Mesenteric fat pad (tissue), 1 donor: ENCODE measurements at places on chromosomes 12 and 14. TPM values are rescaled to one million over a fixed set of nuclear protein-coding genes. Genes with fewer than 3 reads are reported as not detected.

- no peak for DNase-seq
Observed at GRCh38 chr14:39293629-39294028, 59.9 kb downstream of the MIA2 start.

- no peak for DNase-seq
Observed at GRCh38 chr12:65993173-65993572, 137.4 kb downstream of the LLPH start.

DNA sequence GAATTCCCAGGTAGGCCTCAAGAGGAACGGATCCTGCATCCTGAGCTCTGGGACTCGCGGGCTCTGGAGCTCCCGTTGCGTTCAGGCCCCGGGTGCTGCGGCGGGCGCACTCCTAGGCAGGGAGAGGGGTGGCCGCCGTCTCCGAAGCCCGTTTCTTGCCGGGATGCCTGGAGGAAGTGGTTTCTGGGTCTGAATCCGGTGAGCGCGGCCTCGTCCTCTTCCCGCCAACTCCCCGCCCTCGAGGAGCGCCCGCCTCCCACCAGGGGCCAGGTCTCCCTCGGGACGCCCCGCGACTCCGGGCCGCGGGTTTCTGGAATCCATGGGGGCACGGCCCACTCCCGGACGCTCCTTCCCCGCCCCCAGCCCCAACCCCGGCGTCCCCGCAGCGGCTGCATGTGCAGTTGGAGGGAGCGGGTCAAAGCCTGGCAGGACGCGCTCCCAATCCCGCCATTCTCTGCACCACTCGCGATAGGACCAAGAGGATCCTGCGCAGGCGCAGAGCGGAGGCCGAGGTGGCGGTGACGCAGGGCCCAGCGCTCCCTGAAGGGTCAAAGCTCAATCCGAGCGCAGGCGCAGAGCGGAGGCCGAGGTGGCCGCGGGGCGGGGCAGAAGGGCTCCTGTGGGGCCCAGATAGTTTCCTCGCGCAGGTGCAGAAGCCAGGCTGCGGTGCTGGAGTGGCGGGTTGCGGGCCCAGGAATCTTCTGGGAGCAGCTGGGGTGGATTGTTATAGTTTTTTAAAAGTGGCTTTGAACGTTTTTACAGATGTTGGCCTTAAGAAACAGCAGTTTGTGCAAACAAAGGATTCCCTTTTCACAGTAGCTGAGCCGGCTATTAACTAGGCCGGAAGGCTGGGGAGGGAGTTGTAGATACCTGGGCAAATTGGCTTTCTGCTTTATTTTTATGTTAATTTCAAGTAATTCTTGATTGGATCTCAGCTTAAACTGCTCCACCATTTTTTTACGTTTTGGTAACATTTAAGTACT lies 796.4 kb downstream of the AACS start:
- DNase-seq = no peak

- DNase-seq = no peak
Observed at GRCh38 chr12:46238821-46239220, 30.0 kb downstream of the SLC38A1 start.

CCDC184 gene
- total RNA-seq = 0.35 TPM

GRCh38 chr12:48000878-48001504 lies 3.3 kb downstream of the COL2A1 start:
- no peak for DNase-seq

FIGNL2 gene
- total RNA-seq = 1.3 TPM

DNA sequence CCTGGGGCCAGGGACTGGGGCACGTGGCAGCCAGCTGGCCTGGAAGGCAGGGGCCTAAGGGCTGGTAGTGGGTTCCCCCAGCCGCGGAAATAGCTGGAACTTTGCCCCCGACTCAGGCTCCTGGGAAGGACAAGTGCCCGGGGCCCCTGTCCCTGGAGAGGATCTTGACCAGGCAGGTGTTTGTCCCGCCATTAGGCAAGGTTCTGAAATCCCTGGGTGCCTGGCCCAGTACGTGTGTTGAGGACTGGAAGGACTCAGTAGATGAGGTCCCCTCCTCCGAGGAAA lies 94.2 kb downstream of the B4GALNT3 start:
- no peak for DNase-seq

GRCh38 chr12:68239309-68239982 lies 13.8 kb upstream of the IL26 start:
- no peak for DNase-seq

RBP5 gene
- 1.1 TPM for total RNA-seq

PRH2 gene
- total RNA-seq = not detected

TMEM132D gene
- not detected for total RNA-seq

DNA sequence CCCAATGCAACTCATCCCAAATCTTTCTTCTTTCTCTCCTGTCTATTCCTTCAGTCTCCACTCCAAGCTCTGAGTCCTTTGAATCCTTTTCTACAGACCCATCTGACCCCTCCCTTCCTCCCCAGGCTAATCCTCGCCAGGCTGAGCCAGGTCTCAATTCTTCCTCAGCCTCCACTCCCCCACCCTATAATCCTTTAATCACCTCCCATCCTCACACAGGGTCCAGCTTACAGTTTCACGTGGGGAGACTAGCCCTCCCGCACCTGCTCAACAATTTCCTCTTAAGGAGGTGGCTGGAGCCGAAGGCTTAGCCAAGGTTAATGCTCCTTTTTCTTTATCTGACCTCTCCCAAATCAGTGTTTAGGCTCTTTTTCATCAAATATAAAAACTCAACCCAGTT lies 63.8 kb downstream of the MOK start:
- DNase-seq = no peak

GRCh38 chr12:72271451-72272090 lies 599 bp upstream of the TRHDE start:
- DNase-seq = no peak

RERGL gene
- 1.9 TPM for total RNA-seq

DNA sequence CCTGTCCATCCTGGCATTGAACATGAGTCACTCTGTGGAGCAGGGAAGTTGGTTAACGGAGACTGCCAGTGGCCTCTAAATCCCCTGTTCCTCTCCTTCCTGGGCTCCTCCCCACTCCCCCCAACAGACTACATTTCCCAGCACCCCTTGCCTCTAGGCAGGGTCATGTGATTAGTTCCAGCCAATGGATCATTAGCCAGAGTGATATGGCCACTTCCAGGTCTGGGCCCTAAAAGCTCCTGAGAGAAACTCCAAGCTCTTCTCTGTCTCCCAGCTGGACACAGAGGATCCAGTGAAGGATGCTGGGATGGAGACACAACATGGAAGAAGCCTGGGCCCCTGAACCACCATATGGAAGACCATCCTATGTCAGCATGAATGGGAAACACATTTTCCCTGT lies 54.4 kb upstream of the RFLNA start:
- no peak for DNase-seq

RNASE3 gene
- 0.80 TPM for total RNA-seq

GRCh38 chr12:113514602-113515001 lies 42.9 kb upstream of the LHX5 start:
- DNase-seq = no peak

DNA sequence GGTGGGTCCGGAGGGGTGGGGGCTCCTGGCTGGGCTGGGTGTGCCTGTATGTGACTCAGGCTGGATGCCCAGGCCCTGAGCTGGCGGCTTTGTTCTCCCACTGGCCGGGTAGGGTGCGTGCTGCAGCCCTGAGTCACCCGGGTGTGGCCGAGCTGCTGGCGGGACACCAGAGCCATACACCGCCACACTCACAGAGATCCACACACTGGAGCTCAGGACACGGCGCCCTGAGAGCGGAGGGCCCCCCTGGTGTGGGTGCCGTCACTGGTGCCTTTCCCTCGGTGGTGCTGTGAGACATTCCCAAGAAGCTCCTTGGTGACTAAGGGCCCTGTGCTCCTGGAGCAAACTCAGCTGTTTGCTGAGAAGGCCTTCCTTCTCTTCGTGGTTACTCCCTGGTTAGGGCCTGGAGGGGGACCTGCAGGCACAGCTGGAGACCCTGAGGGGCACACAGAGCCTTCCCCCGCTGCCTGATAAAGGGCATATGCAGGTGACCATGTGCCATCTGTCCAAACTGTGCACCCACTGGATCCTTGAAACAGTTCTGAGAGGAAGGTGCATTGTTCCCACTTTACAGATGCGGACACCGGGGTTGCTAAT lies 44.3 kb downstream of the KRT80 start:
- DNase-seq = peak; percentile 95

GRCh38 chr14:50667996-50668825 lies at the start of gene SAV1:
Gene SAV1, minus strand, starts transcription at chr14:50668306. Its CDS starts 339 bp downstream, at chr14:50667967.
- DNase-seq = peak; percentile 96

- DNase-seq = no peak
Observed at GRCh38 chr14:55399183-55399582, 12.4 kb downstream of the ATG14 start.

DNA sequence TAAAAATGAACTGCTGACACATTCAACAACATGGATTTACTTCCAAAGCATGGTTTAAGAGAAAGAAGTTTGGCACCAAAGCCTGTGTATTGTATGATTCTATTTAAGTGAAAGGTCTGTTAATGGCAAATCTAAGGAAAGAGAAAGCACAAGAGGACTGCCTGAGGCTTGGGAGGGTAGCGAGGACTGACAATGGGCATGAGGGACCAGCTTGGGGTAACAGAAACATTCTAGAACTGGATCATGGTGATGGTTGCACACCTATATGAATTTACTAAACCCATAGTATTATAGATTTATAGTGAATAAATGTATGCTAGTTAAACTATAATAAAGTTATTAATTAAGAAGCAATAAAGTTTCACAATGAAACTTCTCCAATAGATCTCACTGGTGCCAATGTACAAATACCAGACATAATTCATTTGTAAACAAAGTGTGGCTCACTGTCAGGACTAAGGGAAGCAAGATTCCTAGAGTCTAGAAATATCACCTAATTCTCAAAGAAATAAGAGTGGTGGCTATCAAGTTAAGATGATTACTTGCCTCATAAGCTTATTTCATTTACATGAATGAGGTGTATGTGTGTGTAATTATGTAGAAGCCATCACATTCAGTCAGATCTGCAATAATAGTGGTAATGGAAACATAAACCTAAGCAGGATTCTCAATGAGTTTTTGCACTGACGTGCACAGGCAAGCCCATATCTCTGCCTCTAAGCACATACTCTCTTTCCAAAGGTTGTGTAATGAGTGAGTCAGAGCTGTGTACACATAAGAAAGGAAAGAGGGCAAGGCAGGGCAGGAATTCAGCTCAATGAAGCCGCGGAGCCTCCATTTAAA lies 353.4 kb downstream of the KCNH5 start:
- DNase-seq = no peak

PRORP gene
- 21.3 TPM for total RNA-seq

DNA sequence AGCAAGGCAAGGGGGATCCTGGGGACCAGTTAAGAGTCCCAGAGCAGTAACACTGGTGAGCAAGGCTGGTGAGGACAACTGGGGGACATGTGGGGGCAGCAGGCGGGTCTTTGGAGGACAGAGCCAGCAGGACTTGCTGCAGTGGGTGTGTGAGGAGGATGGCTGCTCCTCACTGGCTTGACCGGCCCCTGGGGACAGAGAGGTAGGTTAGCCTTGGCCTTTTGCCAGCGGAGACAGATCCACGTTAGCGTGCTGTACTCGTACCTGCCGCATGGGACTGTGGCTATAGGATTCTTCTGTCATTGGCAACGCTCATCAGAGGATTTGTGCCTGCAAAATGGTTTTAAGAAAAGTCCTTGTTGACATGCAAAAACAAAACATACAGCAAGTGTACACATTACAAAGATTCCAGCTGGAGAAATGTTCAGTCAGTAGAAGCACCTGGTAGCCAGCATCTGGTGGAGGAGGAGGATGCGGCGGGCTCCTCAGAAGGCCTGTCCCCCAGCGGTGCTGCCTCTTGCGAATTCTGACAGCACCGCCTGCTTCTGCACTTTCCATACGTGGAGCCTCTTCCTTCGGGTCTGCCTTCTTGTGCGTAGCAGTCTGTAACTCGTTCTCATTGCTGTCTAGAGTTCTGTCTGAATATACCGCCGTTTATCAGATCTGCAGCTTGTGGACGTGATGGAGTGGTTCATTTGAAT lies 91.3 kb downstream of the EP400 start:
- no peak for DNase-seq

- no peak for DNase-seq
Observed at GRCh38 chr12:23039834-23040233, 414.9 kb downstream of the ETNK1 start.

DNA sequence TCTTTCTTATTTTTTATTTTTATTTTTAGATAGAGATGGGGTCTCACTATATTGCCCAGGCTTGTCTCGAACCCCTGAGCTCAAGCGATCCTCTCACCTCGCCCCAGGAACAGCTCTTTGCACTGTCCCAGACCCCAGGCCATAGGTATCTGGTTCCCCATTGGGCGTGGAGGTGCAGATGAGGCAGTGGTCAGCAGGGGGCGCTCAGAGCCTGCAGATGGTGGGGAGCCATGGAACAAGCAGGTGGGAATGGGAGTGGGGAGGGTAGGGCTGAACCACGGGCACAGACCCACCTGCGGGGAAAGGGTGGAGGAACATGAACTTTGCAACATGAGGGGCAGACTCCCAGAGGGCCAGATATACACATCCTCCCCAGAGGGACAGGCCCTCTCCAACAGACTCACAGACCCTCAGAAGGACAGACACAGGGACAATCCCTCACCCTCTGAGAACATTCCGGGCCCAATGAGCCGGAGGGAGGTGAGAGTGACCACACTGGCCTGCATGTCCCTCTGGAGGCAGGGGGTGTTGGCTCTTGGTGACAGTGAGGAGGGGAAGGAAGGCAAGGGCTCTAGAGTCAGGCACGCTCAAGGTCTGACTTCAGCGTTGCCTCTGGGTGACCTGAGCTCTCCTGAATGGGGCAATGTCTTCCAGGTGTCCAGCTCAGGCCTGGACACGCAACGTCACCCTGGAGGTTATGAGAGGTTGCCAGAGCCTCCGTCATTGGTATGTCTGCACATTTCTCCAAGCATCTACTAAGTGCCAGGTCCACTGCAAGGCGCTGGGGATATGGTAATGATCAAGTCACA lies 34.9 kb downstream of the KRT80 start:
- DNase-seq = no peak

- no peak for DNase-seq
Observed at GRCh38 chr12:80268924-80269749, 169.8 kb downstream of the OTOGL start.

DNA sequence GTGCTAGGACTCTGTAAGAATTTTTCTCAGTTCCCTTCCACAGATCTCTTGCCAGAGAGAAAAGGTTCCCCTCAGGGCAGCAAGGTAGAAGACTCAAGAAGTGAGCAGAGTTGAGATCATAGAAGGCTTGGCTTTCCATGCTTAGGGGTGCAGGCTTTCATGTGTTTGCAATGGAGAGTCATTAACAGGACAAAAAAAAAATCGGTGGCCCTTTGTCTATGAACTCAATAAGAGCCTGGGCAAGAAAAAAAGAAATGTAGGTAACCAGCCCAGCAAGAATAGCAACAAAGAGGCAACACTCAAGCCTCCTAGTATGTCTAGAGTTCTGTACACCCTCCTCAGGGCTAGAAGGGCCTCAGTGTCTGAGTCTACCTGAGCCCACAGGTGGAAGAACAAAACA lies 23.4 kb upstream of the LRP6 start:
- no peak for DNase-seq
